ENCODE measurements at places on chromosomes 12 and 14.

DNA sequence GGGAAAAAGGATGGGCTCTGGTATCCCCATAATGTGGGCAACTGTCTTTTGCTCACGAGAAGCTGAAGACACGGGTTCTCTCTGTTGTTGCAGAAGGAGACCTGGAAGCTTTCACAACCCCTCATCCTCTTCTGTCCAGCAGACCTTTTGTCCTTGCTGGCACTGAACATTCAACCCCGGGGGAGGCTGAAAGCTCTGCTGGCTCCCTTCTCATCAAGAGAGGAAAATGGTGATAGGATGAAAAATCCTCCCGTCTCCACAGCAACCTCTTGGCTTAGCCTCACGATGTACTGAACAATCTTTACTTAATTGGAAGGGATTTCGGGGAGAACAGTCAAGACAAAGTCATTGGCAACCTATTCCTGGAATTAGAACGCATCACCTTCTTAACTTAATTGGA lies 39.0 kb downstream of the ELK3 start:
- DNase-seq, result no peak

DNA sequence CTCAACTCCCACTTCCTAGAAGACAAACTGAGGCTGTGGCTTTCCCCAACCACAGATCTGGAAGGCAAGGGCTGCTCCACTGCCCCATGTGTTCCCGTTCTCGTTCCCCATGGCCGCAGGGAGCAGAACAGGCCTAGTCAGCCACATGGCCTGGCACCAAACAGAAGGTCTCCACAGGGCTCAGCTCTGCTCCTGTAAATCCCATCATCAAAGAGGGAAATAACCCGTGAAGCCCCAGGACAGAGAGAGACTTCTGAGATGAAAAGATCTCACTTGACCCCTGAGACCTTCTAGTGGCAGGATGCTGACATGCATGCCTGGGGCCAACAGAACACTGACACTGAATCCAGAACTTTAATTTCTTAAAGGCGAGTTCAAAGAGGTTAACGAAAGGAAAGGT lies 68.9 kb downstream of the BCL11B start:
- no peak for DNase-seq

DNA sequence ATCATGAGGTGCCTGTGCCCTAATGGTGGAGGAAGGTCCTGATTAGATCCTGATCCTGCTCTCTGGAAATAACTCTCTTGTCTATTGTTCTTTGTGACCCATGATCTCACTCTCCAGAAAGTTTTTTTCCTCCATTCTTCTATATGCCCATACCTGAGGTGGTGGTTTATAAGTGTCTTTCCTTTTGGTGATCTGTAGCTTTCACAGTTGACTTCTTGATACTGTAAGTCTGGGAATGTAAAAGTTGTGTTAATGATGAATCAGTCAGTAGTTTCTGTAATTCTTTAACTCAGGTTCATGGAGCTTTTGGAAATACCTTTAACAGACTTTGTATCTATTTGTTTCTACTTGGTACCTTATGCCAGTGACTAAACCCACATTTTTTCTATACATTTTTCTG lies 444.0 kb upstream of the FLRT2 start:
- no peak for DNase-seq

- DNase-seq, result no peak
Measured at GRCh38 chr12:1792406-1792805, 28.0 kb upstream of the LRTM2 start.

- peak; percentile 82 for DNase-seq
Measured at GRCh38 chr12:112916270-112916669, 9.5 kb downstream of the OAS1 start.

DNA sequence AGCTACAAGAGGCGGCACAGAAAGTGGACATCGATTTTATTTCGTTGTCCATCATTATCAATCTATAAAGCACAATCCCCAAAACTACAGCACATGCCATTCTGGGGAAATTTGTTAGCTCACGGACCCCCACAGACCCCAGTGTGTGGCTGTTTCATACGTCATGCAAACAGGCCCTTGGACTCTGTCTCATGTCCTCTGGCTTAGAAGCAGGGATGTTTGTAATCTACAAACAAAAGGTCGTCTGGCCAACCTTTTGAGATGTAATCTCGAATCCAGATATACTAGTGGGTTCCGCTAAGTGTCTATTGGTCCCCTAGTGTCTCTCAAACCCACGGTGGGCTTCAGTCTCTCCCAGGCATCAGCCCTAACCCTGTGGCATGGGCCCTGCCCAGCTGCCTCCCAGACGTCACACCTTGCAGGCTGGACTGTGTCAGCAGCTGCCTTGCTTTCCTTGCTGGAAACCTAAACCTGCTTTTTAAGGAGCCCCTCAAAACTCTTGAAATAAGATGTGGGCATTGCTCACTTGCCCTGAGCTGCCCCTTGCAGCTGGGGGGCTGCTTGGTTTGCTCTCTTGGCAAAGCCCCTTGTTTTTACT lies 220.8 kb downstream of the ZFP36L1 start:
- no peak for DNase-seq

- peak; percentile 83 for DNase-seq
Measured at GRCh38 chr12:89051065-89051677, 301.1 kb downstream of the DUSP6 start.

DNA sequence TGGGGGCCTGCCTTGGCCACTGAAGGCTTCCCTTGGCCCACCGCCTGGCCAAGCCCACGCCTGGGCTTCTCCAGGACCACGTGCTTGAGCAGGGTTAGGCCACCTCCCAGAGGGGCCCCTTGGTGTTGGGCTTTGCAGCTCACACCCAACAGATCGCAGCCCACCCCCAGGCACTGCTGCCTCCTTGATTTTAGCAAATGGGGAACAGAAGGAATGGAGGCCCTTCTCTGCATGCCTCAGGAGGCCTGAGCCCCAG lies 23.3 kb downstream of the RAB35 start:
- DNase-seq, result peak; percentile 21

GRCh38 chr14:72418806-72419205 lies 475.1 kb downstream of the DPF3 start:
- DNase-seq, result peak; percentile 57

DNA sequence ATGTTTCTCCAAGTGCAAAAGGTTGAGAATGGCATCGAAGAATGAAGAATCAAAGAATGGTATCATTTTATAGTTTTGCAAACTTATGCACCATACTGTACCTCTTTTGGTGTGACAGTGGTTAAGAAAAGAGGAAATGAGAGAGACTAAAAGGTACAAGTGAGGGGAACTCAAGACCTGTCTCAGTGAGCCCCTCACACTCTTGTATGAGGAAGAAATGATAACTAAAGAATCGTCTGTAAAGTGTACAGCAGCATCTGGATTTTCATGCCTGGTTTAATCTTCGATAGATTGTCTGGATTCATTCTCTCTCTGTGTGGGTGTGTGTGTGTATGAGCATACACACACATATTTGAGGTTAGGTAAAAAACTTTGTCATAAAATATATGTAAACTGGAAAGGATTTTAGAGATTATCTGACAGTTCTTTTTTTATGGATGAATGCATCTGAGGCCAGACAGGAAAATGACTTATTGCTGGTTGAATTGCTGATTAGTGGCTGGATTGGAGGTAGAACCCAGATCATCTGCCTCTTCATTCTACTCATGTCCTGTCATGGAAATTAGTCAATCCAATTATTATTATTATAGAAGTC lies 16.0 kb upstream of the SLC38A2 start:
- no peak for DNase-seq

DNA sequence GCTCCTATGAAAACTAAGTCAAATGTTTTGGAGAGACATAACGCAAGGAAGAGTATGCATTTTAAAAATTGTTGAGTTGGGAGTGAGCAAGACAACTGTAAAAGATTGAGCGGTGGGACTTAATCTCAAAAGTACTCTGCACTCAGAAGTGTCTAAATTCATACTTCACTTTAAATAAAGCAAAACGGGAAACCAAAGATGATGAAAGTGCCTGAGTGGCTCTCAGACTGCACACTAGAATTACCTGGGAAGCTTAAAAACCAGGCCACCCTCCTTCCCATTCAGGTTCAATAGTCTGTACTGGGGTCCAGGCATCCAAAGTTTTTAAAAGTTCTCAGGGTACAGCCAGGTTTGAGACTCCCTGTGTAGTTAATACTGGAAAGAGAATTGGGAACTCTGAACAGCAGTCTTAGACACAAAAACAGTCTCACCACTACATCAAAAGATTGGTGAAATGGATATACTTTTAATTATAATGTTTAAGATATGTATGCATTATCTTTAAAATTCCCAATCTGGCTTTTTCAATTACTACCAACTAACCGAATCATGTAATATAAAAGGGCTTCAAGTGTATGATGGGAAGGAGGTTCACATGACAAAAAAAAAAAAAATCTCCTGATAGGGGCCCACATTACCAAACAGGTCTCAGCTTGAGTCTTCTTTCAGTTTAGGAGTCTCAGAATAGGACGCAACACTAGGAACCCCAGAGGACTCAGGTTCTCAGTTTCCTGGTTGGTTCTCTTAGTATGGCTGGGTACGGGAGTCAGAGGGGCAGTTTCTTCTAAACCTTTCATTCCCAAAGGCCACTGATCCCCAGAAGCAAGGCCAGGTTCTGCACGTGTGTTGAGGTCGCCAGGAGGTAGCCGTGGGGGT lies 1.0 kb downstream of the HOMEZ start:
- no peak for DNase-seq

DNA sequence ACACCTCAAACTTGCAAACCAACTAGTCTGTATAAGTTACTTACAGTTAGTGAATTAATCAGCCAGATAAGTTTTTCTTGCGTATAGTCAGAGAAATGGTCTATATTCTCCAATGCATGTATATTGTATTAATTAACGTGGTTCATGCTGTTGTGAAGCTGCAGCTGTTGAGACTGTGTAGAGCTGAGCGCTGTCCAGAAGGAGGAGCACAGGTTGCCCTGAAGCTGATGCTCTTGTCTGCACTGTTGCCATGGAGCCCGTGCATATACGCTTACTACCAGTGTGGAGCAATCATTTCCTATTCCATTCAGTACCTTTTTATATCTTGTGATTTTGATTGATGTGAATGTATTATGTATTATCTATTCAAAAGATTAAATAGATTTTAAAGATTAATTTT lies 74.3 kb upstream of the ARID2 start:
- no peak for DNase-seq

DNA sequence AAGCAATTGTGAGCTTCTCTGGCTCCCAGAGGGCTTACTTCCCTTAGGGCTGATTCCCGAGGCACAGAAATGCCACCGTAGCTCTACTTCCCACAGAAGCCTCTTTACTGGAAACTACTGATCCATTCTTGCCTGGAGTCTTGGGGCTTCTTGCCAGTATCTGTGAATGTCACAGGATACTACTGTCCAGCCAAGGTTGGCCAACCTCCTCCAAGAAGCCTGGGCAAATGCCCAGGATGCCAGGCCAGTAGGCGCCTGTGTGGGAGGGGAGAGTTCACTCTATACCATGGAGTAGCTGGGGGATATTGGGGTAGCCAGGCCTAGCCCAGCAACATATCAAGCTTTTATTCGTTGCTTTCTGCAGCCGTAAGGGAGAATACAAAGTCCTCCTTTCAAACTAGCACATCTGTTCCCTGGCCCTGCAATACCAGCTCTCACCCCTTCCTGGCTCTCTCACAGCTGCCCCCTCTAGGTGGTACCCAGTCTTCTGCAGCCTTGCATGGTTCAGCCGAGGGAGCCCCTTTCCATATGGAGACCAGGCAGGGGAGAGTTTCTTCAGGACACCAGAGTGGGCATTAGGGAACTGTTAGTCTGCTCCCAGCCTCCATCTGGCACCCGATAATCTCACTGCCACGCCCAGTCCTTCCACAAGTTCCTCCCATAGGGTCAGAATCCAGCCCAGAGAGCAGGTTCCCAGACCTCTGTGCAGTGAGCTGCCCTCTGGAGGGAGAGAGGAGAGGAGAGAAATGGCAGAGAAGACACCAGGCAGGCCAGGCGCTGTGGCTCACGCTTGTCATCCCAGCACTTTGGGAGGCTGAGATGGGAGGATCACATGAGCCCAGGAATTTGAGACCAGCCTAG lies 24.3 kb upstream of the PLEK2 start:
- DNase-seq, result no peak

DNA sequence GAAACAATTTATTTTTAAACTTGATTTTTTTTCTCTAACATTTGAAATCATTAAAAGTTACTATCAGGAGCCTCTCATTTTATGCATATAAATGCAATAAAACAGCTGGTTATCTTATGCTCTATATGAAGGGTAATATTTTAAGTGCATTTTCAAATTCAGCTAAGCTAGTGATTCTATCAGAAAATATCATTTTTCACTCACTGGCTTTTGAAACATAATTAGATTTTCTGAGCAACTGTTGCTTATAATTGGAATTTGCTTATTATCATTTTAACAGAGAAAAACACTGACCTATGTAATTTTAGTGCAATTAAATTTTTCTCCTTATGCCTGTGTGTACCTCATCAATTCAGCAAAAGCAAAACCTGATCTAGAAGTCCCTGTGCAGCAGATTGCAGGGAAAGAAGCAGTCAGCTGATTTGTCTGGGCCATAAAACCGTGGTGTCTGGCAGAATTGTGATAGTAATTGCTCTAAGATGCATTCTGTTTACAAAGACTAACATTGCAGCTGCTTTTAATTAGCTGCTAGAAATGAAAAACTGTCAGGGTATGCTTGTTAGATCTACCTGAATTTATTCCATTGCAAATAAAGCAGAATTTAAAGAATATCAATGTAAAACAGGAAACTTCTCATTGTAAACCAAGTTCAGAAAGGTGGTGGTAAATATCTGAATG lies 75.0 kb downstream of the BICD1 start:
- DNase-seq, result no peak

- no peak for DNase-seq
Measured at GRCh38 chr12:100503228-100503628, 29.6 kb downstream of the NR1H4 start.

DNA sequence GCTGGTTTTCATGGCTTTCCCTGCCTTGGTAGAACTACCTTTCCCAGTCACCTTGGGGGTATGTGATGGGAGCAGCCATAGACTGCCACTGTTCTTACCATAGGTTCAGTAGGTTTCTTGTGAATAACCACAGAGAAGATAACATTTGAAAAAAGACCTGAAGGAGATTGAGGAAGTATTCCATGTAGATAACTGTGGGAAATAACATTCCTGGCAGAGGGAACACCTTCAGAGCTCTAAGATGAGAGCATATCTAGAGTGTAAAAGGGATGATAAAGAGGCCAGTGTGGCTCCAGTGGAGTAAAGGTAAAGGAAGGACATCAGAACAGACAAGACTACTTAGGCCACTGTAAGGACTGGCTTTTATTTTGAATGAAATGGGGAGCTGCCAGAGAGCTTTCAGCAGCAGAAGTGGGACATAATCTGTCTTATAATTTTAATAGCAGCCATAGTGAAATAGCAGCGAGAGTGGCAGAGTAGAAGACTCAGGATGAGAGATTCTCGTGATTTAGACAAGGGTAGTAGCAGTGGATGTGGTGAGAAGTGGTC lies 82.6 kb upstream of the KCNH3 start:
- DNase-seq, result no peak

GRCh38 chr12:50442178-50442908 lies 41.7 kb downstream of the LARP4 start:
- no peak for DNase-seq

DNA sequence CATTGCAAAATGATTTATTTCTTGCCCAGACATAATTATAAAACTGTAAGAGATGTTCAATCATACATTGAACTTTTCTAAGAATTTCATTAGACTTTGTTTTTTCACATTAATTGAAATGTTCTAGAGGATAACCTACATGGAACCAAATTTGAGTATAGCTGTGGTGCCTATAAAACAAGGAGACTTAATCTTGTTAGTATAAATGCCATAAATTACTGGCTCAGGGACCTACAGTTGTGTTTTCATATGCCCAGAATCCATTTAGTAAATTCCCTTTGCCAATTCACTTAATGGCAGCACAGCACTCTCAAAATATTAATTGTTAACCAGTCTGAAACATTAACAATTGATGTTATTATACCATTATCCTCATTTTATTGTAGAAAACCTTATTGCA lies 488.5 kb downstream of the NELL2 start:
- DNase-seq, result no peak

Data from lung (tissue), 17 donors.